ENCODE measurements at places on chromosomes 12 and 14.

GRCh38 chr12:14694970-14695369, 1.4 kb downstream of the GUCY2C start:
- DNase-seq, result no peak

DNA sequence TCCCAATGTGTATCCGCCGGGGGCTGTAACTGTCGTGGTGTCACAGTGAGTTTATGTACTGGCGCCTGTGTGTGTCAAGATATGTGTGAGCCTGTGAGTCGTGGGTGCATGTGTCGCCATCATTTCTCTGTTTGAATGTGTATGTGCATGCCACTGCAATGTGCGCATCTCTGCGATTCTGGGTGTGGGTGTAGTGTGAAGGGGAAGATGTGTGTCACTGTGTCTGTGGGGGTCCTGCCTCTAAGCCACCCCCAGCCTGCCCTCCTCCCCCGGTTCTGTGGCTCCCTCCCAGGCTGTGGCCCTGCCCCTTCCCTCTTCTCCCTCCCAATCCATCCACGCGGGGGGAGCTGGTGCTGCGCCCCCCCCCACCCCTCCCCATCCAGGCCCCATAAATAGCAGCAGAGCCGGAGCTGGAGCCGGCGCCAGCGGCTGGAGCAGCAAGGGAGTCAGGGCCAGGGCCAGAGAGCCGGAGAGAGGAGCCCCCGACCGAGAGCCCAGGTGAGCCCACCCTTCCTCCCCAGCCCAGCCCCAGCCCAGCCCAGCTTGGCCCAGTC, at the start of gene CPNE6:
Gene CPNE6, plus strand, starts transcription at position 419 of the 554 bp plus-strand sequence. CDS start 1,375 bp downstream, outside the sequence.
- no peak for DNase-seq

GRCh38 chr14:63650256-63650952, 8.7 kb upstream of the WDR89 start:
- DNase-seq, result peak; percentile 22

DNA sequence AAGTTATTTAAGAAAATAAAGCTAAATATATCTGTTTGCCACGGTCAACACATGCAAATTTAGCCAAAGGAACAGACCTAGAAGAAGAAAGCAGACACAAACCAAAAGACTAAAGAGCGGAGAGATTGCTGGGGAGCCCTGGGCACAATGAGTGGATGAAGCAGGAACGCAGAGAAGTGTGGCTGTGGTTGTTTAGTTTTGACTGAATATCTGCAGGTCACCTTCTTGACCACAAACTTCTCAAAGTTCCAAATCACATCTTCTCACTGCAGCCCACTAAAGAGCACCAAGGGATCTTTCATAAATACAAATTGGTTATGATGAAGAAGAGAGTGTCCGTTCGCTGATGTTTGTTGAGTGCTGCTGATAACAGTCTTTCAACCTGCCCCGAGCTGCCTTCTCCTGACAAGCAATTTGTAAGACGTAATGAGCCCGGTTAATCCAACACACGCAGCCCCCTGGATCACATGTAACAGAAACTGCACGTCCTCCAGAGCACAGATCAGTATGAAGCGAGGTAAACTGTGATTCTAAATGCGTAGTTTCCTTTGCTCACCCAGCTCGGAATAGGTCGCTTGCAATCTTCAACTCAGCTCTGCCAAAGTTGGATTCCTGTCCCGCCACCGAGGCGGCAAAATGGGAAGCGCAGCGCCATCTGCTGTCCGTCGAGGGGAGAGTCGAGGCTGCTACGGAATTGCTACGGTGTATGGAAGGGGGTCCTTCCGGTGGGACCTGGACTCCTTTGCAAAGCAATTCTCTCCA, 120.8 kb downstream of the GXYLT1 start:
- peak; percentile 9 for DNase-seq

- DNase-seq, result no peak
Measured at GRCh38 chr12:86634456-86635410, 378.5 kb upstream of the MGAT4C start.

- no peak for DNase-seq
Measured at GRCh38 chr12:62581288-62582064, 114.8 kb downstream of the MON2 start.

DNA sequence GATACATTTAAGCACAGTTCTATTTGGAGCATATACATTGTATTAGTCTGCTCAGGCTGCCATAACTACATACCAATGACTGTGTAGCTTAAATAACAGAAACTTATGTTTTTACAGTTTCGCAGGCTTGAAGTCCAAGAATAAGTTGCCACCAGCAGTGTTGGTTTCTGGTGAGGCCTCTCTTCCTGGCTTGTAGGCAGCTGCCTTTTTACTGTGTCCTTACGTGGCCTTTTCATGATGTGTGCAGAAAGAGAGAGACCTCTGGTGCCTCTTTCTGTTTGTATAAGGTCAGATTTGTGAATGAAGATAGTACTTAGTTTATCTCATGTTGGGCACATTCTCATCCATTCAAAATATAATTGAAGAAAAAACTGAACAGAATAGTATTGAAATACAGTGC, 636.6 kb downstream of the FLRT2 start:
- no peak for DNase-seq

DNA sequence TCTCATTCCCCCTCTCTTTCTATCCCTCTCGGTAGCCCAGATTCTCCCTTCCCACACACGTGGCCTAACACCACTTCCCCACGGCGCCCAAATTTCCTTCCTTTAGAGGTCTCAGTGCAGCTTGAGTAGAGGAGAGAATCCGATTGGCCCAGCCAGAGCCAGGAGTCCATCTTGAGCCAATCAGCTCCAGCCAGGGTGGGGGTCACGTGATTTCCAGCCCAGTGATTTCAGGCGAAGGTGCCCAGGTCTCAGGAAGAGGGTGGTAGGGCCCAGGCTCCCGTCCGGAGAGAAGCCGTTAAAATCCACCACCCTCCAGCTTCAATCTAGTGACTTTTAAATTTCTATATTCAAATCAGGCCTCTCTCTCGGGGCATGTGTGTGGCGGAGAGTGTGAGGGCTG, 45.2 kb upstream of the MYL2 start:
- DNase-seq, result no peak

DNA sequence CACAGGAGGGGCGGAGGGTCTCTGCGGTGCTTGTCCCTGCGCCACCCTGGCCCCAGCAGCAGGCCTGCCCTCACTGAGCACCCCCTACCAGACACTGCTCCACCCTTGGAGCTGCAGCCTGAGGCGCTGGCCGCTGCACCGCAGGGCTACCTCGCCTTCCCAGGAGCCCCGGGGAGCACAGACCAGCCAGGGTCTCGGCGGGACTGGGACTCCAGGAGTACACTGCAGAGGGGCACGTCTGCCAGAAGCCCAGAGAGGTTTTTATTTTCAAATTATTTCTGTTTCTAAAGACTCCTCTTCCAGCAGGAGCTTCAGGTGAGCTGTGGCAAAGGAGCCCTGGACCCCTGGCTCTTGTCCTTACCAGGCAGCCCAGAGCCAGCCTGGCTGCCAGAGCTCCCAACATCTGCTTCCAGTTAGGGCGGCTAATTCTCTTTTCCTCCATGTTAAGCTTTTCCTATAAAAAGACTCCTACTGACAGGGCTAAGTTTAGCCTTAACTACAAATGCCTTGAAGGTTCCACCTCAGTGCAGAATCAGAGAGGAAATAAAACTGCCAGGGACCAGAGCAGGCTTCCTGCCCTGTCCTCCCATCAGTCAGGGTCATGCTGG, 26.4 kb downstream of the DEGS2 start:
- DNase-seq, result no peak

DNA sequence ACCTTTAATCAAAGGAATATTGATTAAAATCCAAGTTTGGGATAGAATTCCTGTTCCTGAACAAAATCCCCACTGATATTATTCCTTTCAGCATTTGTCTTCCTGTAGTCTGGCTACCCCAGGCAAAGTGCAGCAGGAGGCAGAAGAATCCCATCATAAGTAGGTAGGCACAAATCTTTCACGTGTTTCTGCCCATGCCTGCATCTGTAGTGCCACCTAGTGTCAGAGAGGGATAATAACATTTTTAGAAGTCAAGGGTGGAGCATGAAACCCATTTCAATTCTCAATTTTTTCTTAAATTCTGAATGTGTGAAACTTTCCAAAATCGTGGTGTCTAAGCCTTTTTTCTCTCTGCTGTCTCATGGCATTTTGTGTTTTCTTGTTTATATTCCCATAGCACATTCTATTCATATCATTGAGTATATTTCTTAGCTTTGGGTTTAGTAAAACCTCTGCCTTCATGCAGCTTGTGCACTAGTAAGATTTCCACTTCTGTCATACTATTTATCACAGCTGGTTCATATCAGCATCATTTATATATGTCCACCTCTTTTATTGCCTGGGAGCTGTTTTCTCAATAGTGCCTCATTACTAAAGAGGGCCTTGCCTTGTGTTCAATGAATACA, 47.8 kb upstream of the RERG start:
- no peak for DNase-seq

DNA sequence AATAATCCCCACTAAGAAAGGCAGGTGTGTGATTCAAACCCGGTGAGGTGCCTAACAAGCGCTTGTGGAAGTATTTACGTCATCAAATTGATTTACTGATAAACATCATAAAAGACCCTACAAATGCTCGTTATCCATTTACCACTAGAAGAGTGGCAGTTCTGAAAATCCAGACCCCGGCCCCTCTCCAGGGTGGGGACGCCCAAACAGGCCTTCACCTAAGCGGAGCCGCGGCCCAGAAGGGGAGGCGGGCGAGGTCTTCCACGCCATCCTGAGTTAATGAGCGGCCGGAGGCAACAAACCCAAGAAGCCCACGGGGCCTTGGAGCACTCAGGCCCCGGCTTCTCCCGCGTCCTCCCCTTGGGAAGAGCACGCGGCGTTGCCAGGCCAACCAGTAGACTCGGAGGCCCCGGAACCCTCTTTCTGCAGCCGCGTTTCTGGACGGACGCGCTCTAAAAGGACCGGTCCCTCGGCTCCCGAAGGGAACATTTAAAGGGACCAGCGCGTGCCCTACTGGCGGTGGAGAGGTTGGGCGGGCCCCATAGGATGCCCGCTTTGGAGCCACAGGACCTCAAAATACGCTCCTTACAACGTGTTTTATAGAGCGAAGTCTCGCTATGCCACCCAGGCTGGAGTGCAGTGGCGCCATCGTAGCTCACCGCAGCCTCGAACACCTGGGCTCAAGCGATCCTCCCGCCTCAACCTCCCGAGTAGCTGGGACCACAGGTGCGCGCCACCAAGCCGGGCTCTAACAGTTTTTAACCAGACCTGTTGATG, 3.5 kb downstream of the PTPN21 start:
- peak; percentile 13 for DNase-seq

DNA sequence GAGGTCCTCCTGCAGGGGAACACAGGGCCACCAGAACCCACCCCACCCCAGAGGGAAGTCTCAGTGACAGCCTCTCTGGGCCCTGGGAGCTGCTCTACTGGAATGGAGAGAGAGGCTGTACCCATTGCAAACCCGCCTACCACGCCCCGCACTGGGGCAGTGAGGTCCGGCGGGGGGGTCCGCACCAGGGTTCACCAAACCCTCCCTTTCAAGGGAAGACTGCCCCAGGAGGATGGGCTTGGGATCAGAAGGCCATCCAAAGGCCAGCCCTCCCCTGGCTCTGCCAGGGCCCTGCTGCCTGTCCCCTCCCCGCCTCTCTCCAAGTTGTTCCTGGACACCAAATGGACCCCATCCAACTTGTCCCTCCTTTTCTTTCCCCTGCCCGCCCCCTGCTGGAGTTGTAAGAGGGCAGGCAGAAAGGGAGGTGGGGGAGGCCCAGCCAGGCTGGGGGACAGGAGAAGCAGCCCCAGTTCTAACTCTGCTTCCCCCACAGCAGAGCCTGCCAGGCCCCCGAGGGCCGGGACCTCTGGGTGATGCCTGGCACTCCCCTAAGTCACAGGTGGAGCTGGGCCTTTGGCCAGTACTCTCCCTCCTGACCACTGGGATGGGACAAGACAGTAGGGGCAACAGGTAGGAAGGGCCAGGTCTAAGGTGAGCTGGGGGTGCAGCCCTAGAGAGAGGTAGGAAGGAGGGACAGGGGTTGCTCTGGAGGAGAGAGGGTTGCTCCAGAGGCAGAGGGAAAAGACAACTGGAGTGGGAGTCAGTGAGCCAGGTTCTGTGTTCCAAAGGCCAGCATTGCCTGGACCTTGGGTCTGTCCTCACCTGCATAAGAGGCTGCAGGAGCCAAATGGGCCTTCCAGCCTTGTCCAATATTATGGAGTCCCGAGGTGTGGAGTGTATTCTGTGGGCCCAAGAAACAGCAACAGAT, 3.2 kb upstream of the DIO3 start:
- no peak for DNase-seq

DNA sequence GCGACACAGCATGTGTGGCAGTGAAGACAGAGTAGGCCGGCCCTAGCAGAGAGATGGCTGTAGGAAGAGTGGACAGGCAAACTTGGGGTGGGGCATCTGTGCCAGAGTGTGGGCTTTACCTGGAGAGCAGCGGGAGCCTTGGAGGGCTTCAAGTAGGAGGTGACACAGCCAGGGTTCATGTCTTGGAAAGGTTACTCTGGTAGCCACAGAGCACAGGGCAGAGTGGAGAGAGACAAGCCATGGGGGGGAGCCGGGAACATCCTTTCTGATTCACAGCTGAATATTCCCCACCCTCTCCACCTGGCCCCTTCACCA, 53.5 kb upstream of the DIO3 start:
- DNase-seq, result no peak

- DNase-seq, result no peak
Measured at GRCh38 chr14:100747021-100747586, 20.4 kb downstream of the DLK1 start.

DNA sequence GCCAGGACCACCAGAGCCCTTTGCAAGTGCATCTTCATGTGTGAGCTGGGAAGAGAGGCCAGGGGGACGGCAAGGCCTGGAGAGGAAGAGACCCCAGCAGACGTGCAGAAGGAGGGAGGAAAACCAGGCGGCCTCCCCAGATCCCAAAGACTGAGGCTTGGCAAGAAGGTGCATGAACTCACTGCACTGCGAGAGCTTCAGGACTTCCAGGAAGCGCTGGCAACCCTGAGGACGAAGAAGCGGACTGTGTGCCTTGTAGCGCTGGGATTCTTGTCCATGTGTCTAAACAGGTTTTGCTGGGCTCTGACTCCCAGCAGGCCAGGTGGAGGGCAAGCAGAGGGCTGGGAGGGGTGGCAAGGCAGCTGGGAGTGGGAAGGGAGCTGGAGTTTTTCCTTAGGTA, 939 bp downstream of the TGFB3 start:
- no peak for DNase-seq

DNA sequence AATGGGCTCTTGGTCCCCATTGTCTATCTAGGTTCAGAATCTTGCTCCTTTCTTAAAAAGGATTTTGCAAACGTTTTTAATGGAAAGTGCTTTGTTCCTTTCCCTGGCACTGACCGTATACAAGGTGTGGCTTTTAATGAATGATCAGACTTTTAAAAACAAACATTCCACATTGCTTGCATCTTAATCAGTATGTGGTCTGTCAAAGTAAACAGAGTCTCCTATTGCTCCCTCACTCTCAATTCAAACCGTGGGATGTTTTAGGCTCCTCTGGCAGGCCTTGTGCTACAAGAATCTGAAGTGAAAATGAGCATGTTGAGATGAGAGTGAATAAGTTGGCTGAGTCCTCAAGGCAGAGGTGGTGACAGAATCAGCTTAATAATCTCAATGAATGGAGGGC, 107.0 kb downstream of the VRK1 start:
- no peak for DNase-seq

GRCh38 chr14:99148131-99148530, 123.9 kb downstream of the BCL11B start:
- no peak for DNase-seq

DNA sequence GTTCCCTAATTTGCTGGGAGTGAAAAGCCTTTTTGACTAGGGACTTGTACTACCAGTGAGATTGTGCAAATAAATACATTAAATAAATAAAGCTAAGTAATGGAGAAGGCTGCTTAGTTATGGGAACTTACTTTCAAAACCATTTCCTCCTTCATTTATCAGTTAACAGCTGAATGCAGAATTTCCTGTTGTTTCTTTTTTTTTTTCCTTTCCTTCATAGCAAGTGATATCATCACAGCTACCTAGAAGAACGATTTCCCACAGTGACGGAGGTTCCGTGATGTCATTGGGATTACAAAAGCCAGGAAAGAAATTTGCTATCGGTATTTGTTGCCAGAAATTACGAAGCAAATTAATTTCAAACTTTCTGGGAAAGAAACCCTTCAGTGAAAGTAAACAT, 42.1 kb upstream of the SOCS2 start:
- DNase-seq, result no peak

Data from activated CD8-positive, alpha-beta memory T cell treated with anti-CD3 and anti-CD28 coated beads for 1 hour (primary cell).